Sciatic nerve (tissue), 2 donors: ENCODE measurements at places on chromosomes 16 and 17. TPM values are rescaled to one million over a fixed set of nuclear protein-coding genes. Genes with fewer than 3 reads are reported as not detected.

DNA sequence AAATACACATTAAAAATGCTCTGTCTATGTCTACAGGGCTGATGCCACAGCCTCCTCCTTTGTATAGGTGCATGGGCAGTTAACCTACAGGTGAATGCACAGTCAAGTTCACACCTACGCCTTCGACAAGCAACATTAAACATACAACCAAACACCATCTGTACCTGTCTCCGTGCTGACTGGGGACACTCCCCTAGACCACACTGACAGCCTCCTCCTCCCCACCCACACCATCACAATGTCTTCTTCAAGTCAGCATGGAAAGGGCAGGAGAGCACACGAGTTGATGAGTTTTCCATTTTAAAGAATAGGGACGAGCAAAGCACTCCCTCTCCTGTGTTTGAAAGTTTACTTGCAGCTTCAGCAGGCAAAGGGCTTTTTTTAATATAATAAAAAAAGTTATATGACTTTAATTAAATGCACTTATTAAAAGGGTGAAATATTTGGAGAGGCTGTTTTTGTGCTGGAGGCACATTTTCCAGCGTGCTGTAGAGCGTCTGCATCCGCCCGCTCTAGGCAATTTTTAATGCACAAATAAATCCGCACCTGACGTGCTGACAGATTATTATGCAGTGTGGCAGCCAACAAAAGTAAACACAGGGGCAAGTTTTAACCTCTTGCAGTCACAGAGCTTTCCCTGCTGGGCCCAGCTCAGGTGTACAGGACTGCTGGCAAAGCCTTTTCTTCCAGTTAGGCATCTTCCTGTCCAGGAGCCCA is 367.9 kb downstream of the SOX9 start:
- DNase-seq = no peak

- no peak for DNase-seq
Observed at GRCh38 chr17:81193470-81194224, 27.6 kb upstream of the AATK start.

DNA sequence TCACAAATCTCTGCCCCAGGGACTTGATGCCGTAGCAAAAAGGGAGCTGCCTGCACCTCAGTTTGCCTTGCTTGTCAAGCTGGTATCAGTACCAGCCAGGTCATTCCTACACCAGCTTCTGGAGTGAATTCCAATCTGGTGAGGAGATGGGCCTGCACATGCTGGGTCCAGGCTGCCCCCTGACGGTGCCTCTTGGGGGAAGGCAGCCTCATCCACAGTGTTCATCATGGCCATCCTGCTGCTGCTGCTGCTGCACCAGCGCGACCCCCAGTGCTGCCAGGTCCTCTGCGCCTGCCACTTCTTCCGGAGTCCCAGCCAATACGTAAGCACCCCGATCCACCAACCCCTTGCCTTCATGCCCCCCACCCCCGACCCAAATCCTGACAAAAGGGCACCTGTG is 8.3 kb downstream of the MRPL27 start:
- no peak for DNase-seq

DNA sequence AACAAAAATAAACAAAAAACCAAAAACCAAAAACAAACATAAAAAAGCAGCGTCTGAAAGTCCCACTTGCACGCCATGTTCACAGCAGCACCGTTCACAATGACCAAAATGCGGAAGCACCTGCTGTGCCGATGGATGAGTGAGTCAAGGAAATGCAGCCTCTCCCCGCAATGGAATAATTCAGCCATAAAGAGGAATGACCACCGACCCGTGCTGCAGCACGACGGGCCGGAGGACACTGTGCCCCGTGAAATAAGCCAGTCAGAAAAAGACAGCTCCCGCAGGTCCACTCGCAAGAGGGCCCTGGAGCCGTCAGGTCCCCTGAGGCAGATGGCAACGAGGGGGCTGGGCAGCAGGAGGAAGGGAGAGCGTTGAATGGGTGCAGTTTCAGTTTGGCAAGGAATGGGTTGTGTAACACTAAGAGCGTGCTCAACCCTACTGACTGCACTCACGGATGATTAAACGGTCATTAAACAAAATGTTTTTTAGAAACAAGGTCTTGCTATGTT is 5.1 kb downstream of the CLCN7 start:
- DNase-seq = no peak

GRCh38 chr16:50957056-50957455 is 194.0 kb downstream of the SALL1 start:
- no peak for DNase-seq

DNA sequence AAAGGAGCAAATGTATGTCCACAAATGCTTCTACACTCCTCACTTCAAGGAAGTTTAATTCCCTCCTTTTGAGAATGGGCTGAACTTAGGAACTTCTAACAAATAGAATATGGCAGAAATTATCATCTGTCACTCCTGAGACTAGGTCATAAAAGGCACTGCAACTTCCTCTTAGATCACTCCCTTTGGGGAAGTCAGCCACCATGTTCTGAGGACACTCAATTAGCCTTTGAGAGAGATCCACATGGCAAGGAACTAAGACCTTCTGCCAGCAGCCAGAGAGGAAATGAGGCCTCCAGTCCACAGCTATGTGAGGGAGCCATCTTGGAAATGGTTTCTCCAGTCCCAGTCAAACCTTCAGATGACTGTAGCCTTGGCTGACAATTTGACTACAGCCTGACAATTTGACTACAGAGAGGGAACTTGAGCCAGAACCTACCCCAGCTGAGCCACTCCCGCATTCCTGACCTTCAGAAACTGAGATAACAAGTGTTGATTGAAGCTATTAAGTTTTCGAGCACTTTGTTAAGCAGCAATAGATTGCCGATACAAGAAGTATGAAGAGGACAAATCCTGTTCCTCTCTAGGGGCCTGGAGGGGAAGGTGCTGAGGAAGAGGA is 113.4 kb upstream of the SEC14L1 start:
- DNase-seq = no peak

- no peak for DNase-seq
Observed at GRCh38 chr17:65704731-65705130, 143.3 kb upstream of the AXIN2 start.

DNA sequence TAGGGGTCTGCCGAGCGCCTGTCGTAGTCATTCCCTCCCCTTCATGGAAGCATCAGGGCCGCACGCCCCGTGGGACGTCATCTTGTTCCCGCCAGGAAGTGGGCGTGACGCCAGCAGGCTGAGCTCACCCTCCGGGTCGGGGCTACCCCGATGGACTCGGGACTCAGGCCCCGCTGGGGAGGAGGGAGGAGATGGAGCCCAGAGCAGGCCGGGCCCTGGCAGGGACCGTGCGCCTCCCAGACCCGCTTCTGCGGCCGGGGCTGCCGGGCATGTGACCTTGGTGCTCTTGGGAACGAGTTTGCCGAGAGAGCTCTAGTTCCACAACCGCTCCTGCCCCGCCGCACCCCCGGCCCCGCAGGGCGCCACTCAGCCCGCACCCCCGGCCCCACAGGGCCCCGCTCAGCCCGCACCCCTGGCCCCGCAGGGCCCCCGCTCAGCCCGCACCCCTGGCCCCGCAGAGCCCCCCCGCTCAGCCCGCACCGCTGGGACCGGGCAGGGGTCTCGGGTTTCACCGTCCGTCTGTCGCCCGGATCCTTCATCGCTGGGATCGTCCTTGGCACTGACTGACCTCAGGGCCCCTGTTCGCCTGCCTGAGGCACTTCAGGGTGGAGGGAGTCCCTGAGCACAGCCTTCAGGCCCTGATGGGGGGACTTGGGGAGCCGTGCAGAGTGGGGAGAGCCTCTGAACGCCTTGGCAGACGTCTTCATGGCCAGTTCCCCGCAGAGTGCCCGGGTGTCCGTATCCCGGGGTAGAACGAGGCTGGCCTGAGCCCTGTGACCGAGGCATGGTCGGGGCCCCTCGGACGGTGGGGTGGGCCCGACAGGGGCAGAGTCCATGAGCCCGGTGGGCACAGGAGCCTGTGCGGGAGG is 5.8 kb downstream of the CACNA1H start:
- no peak for DNase-seq

GRCh38 chr16:59909262-59909661 is 1175.1 kb upstream of the GOT2 start:
- no peak for DNase-seq

GRCh38 chr16:86370062-86370461 is 140.3 kb upstream of the FOXF1 start:
- no peak for DNase-seq

DNA sequence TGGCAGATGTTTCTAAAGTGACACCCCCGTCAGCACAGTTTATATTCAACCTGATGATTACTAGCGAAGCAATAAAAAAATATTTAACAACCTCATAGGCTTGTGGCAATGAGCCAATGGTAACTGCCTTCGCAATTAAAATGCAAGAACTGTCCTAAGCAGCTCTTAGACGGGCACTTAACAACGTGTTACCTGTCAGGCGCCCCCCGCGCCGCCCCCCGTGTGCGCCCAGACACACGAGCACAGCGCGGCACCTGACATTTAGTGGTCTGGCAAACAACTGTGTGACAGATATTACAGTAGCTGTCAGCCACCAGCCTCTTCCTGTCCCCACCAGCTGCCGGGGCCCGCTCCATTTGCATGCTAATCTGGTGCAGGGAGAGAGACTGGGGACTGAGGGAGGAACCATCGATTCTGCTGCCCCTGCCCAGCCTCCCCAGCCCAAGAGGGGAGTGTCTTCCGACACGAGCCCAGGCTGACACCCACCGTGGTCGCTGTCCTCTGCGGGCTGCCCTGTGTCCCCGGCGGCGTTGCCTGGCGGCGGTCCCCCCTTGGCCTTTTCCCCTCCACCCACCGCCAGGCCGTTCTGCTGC is 12.7 kb downstream of the NDUFAF8 start:
- DNase-seq = no peak

DNA sequence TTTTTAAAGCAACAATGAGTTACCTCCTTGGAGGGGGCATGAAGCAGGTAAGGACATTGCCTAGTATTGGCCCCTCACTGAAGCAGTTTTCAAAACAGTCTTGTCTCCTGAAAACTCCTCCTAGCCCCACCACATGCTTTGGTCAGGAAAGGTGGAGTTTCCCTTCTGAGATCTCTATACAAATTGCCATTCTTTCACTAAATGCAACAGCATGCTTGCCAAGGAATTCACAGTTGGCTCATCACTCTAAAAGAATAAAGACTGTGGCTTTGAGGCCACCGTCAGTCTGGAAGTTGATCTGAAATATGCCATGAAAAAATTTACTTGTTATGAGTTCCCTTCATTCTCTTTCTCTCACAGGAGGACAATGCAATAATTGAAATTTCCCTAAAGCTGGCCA is 4.2 kb downstream of the TTC19 start:
- DNase-seq = no peak

DNA sequence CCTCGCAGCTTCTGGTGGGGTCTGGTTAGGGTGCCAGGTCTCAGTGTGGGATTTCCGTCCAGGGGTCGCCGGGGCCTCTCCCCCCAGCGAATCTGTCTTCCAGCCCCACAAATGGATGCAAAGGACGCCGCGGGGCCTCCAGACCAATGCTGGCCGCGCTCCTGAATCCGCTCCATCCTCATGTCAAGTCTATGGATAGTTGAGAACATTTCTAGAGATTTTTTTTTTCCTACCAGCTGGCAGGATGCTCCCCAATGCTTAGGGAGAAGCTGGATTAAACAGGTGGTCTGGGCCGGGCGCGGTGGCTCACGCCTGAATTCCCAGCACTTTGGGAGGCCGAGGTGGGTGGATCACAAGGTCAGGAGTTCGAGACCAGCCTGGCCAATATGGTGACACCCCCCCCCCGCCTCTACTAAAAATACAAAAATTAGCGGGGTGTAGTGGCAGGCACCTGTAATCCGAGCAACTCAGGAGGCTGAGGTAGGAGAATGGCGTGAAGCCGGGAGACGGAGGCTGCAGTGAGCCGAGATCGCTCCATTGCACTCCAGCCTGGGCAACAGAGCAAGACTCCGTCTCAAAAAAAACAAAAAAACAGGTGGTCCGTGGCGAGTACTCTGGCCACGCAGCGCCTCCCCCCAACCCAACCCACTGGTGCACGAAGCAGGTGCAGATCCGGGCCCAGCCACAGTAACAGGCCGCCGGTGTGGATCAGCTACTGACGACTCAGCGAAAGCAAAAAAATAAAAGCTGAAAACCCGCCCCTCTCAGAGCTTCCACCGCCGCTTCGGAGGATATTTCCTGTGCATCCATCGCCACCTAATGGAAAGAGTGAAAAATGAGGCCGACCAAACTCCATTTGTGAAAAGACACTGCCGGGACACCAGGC is 1.1 kb upstream of the NXN start:
- peak; percentile 85 for DNase-seq

DNA sequence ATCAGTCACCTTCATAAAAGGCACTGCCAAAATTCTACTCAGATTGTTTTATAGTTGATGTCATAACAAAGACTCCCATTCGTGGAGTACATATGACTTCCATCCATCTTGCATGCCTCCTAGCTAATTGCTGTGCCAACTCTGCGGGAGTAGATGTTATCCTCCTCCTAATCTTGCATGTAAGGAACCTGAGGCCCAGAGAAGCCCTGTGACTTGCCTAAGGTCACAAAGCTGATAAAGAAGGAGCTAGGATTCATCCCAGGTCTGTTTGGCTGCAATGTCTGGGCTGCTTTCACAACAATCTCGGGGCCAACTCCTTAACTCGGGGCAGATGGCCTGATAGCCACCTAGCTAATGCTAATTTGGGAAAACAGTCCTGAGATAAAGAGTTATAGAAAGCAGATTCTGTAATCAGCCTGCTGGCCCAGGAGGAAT is 87.3 kb downstream of the YPEL2 start:
- no peak for DNase-seq

GRCh38 chr17:17314501-17315071 is 11.4 kb downstream of the NT5M start:
- peak; percentile 38 for DNase-seq

- DNase-seq = no peak
Observed at GRCh38 chr17:64084086-64084939, 45.6 kb downstream of the ERN1 start.

- DNase-seq = no peak
Observed at GRCh38 chr16:75758215-75758614, 31.9 kb upstream of the CPHXL start.

- peak; percentile 95 for DNase-seq
Observed at GRCh38 chr17:64505340-64506200, 519 bp downstream of the DDX5 start.

GRCh38 chr17:79407385-79407784 is 203.5 kb downstream of the RBFOX3 start:
- DNase-seq = no peak

DNA sequence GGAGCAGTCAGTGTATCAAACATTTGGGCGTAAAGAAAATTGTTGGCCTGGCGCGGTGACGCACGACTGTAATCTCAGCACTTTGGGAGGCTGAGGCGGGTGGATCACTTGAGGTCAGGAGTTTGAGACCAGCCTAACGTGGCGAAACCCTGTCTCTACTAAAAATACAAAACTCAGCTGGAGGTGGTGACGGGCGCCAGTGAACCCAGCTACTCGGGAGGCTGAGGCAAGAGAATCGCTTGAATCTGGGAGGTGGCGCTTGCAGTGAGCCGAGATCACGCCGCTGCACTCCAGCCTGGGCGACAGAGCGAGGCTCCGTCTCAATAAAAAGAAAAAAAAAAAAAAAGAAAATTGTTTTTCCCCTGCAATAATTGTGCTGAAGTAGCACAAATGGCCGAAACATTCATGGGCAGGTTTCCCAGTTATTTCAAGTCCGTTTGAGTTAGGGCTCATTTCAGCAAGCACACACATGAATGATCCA is 1.4 kb downstream of the GCSH start:
- no peak for DNase-seq

The MAF gene
- 168 TPM for total RNA-seq

The PRR29 gene
- 1.0 TPM for total RNA-seq

The NPIPB2 gene
- total RNA-seq = 11.9 TPM

The CHAD gene
- not detected for total RNA-seq

The PRAC1 gene
- total RNA-seq = not detected

The STH gene
- not detected for total RNA-seq

The CCDC200 gene
- 0.62 TPM for total RNA-seq

The LRRC37A gene
- total RNA-seq = 4.3 TPM

The PITPNM3 gene
- 4.3 TPM for total RNA-seq
